ENCODE measurements at places on chromosomes 6 and 20. TPM values are rescaled to one million over a fixed set of nuclear protein-coding genes. Genes with fewer than 3 reads are reported as not detected.

- DNase-seq: peak; percentile 25
These were observed 6.2 kb downstream of the PXT1 start for GRCh38 chr6:36436466-36436865.

GRCh38 chr6:157724960-157725741, 97.9 kb upstream of the SNX9 start:
- no peak for DNase-seq

GRCh38 chr6:12537389-12537788, 179.2 kb upstream of the PHACTR1 start:
- DNase-seq: peak; percentile 55

DNA sequence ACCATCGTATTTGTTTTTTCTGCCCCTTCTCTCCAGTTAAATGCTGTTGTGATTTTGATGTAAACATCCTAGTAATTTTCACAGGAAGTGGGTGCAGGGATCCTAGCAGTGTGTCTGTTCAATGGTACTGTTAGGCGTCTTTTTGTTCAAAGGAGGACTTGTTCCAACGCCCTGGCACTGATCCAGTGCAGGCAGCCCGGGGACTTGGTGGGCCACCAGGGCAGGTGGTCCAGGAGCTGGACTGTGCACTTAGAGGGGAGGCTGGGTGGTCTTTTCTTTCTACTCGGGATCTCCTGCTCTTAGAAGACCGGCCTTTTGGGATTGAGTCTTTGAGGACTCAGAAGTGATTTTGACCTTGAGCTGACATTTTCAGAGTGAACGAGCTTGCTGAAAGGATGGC, 41.1 kb upstream of the NKX2-2 start:
- no peak for DNase-seq

DNA sequence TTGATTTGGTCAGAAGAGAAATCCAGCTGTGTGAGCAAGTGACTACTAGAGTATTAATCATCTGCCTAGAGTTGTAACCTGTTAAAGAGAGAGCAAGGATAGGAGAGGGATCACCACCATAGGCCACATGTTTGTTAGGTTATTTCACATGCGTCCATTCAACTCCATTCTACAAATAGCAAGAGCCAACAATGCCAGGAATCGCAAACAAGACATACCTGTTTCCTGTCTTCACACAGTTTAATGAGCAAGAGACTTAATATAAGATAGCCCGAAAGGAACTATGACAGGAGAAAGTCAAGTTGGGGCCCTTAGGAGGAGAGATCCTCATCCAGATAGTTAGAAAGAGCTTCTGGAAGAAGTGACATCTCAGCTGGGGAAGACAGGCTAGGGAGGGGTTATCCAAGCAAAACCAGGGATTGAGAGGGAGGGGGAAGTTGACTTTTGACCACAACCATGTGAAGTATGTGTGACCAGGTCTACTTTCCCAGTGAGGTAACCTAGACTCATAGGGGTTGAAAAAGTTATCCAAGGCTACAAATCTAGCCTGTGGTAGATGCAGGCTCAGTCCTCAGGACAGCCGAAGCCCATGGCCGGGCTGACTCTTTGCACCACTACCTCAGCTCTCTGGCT, 147.4 kb downstream of the ALDH8A1 start:
- peak; percentile 40 for DNase-seq

DNA sequence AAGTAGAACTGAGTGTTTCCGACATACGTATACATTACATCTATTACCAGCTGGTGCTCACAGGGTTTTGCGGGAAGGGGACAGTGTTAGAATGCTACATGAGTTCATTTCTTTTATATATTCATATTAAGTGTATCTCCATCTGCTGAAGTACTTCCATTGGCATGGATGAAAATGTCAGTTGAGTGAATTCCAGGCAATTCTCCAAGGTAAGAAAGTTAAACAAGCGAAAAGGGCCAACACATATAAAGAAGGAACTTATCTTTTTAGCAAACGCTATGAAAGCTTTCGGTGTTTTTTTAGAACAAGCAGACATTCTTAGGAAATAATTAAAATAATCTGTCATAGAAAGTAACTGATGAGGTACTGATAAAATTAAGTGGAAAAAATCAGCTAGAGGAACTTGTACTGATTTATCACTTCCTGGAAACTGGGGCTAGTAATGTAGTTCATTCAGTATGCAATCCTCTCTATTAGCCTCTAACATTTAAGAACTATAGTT, 34.6 kb downstream of the RNF146 start:
- DNase-seq: no peak

- no peak for DNase-seq
These were observed 1027.4 kb upstream of the FLRT3 start for GRCh38 chr20:15364781-15365180.

DNA sequence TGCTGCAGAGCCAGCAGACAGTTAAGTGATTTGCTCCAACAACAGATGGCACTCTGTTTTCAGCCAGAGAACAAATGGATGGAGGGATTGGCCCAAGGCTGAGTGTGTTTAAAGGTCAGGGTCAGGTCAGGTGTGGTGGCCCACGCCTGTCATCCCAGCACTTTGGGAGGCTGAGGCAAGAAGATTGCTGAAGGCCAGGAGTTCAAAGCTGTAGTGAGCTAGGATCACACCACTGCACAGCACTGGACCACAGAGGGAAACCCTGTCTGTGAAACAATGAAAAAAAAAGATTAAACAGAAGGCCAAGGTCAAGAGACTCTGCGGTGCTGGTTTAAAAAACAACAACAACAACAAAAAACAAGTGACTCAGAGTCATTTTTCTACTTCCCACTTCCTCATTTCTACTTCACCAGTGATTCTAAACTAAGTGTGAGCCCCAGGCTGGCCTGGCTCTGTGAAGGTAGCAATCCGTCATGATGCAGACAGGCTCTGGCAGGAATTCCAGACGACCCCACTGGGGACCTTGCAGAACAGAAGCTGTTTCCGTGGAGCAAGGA, 42.5 kb upstream of the ARMC2 start:
- DNase-seq: no peak

DNA sequence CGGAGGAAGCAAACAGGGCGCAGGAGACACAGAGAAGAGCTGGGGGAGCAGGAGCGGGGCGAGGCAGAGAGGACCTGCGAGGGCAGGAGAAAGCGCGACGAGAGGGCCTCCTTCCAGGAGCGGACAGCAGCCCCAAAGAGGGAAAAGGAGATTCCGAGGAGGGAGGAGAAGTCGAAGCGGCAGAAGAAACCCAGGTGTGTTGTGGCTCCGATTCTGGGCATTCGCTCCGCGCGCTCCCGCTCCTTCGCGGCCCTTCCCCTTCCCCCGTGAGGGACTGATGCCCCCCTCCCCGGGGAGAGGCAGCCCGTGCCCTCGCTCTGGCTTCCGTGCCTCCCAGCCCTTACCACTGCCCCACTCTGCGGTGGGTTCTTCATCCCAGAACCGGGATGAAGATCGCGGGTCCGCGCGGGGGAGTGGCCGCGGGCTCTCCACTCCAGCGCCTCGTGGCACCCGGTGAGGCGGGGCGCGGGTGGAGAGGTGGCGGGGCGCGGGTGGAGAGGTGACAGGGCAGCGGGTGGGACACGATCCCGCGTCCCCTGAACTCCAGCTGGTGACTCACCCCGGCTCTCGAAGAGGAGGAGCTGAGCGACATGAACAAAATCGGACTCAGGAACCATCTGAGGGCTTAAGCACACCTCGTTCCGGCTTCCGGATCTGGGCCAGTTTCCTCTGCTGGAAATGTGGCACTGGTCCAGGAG, 22.4 kb downstream of the TMC2 start:
- peak; percentile 63 for DNase-seq

DNA sequence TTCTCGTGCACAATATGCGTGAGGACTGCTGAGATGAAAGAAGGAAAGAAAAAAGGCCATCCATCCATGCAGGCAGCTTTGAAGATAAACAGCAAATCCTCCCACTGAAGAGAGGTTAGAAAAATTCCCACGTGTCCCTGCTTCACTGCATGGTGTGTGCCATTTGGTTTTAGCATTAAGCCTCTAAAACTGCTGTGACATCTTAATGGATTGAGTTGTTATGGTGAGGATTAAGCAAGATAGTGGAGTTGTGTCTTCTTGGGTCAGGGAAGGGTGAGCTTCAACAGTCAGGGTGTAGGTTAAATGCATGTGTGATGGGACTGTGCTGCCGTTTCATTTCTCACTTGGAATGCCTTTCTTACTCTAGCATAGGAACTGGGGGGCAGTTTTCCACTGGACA, 50.5 kb downstream of the ZNF831 start:
- no peak for DNase-seq

DNA sequence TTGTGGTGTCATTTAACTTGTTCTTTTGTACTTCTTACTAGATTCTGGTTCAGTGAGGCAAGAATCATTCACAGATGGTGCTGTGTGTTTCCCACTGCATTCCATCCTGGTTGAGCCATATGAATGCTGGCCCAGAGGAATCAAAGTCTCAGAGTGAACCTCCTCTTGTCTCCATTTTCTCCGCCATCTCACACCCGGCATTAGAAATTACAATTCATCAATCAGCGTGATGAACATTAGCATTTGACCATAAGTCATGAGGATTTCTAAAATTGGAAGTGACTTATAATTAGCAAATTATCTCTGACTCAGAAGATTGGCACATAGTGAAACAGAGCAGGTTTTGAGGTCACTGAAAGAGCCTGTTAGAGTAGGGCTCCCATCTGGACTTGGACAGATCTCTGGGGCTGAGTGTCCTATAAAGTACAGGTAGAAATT, 25.2 kb downstream of the TNFAIP3 start:
- DNase-seq: no peak

DNA sequence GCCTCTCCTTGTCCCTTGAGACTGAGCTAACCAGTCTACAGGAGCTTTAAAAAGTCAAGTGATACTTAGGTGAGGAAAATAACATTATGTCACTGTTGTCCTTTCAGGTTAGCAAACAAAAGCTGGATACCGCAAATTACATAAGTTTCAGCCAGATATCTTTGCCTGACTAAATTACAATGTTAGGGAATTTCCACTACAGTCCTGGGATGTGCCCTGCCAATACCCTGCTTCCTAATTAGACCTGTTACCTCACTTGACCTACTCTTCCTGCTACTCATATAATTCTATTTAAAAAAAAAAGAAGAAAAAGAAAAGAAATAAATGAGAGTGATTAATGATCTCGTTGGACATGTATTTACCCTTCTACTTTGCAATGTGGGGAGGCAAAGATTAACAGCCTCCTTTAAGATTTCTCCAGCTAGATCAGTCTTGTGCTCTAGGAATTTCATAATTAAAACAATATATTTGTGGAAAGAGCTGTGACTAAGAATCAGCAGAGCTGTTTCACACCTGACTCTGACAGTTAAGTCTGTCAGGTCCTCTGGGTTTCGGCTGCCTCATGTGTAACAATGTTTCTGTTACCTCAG, 318.9 kb downstream of the HDGFL1 start:
- DNase-seq: peak; percentile 68

DNA sequence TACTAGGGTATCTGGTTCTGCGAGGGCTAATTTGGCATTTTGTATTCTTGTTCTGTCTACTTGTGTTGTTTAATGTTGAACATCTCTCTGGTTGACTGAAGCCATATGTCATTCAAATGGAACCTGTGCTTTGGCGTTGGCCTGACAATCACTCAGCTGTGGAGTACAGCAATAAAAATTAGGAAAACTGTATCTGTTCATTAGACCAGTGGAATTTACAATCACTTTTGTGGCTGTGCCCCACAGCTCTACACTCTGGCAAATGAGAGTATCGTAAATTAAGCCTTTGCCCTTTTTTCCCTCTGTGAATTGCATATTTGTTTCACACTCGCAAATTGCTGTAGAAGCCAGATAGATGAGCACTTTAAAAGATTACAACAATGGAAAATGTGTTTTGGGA, 102.0 kb downstream of the ARID1B start:
- no peak for DNase-seq

- no peak for DNase-seq
These were observed 47.3 kb downstream of the ARMC2 start for GRCh38 chr6:108895571-108895970.

DNA sequence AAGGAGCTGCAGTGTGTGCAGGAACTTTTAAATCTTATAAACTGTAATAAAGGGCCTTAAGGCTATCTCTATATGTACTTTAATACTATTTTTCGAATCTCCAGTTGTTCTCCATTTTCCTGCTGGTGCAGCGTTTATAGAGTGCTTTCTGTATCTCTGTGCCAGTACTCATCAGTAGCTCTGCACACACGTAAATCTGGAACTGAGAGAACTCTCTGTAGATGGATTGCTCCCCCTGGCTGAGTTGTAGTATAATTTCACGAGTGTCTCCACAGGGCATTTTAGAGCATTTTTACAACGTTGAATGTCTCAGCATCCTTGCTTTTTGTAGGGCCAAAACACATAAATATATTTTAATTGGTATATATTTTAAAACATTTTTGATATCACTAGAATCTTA, 256.5 kb downstream of the TRDN start:
- DNase-seq: peak; percentile 3

- DNase-seq: no peak
These were observed 436.6 kb downstream of the PRKN start for GRCh38 chr6:162290846-162291465.

DNA sequence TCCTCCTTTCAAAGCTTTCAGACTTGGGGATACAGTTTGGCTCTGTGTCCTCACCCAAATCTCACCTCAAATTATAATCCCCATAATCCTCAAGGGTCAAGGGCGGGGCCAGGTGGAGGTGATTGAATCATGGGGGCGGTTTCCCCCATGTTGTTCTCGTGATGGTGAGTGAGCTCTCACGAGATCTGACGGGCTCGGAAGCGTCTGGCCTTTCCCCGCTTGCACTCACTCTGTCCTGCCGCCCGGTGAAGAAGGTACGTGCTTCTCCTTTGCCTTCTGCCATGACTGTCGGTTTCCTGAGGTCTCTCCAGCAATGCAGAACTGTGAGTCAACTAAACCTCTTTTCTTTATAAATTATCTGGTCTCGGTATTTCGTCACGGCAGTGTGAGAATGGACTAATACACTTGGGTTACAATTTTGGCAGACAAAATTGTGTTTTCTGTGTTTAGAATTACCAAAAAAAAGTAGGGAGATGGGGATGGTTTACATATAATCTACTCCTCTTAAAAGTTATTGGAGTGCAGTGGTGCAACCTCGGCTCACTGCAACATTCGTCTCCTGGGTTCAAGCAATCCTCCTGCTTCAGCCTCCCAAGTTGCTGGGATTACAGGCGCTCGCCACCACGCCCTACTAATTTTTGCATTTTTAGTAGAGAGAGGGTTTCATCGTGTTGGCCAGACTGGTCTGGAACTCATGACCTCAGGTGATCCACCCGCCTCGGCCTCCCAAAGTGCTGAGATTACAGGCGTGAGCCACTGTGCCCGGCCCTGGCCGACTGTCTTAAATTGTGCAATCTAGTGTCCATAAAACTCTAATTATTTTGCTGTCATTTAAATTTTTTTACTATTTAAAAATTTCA, 33.6 kb upstream of the PXDC1 start:
- no peak for DNase-seq

MLN gene
- total RNA-seq: not detected

ERMARD gene
- total RNA-seq: 66.1 TPM

PARD6B gene
- total RNA-seq: 26.0 TPM

FAXC gene
- 12.2 TPM for total RNA-seq

PDE7B gene
- total RNA-seq: 0.17 TPM

ASF1A gene
- total RNA-seq: 42.5 TPM

CRIP3 gene
- total RNA-seq: not detected

PNPLA1 gene
- total RNA-seq: not detected

TP53TG5 gene
- total RNA-seq: not detected

MYCT1 gene
- 0.06 TPM for total RNA-seq

Measured in Daoy (cell line).